ENCODE measurements at places on chromosomes 5 and 9.
A peak's percentile ranks its signal among the peaks of the same experiment; 100 is the strongest.

- no peak for DNase-seq
These were observed 434 bp upstream of the FSD1L start for GRCh38 chr9:105447386-105447813.

- no peak for DNase-seq
These were observed 48.2 kb downstream of the CDK5RAP2 start for GRCh38 chr9:120531683-120532300.

- DNase-seq = no peak
These were observed 256.5 kb upstream of the MVB12B start for GRCh38 chr9:126070058-126070655.

- no peak for DNase-seq
These were observed 139.6 kb downstream of the MTX3 start for GRCh38 chr5:79851391-79851863.

DNA sequence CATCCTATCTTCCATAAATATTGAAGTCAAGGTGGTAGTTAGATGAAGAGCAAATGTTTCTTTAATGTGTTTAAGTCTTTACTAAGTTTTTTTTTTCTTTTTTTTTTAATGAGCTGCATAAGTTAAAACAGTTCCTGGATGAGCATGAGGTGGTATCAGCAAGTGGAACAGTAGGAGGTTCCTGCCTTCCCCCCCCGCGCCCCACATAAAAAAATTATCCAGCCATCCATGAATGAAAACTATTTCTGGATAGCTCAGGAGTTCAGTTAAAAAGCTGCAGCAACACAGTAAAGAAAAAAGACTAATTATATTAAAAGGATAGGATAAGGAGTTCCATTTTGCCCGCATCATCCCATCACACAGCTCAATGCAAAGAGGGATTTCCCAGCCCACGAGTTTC, 349.5 kb downstream of the CDH18 start:
- no peak for DNase-seq

- DNase-seq = no peak
These were observed 181.1 kb upstream of the MEF2C start for GRCh38 chr5:89064054-89064453.

DNA sequence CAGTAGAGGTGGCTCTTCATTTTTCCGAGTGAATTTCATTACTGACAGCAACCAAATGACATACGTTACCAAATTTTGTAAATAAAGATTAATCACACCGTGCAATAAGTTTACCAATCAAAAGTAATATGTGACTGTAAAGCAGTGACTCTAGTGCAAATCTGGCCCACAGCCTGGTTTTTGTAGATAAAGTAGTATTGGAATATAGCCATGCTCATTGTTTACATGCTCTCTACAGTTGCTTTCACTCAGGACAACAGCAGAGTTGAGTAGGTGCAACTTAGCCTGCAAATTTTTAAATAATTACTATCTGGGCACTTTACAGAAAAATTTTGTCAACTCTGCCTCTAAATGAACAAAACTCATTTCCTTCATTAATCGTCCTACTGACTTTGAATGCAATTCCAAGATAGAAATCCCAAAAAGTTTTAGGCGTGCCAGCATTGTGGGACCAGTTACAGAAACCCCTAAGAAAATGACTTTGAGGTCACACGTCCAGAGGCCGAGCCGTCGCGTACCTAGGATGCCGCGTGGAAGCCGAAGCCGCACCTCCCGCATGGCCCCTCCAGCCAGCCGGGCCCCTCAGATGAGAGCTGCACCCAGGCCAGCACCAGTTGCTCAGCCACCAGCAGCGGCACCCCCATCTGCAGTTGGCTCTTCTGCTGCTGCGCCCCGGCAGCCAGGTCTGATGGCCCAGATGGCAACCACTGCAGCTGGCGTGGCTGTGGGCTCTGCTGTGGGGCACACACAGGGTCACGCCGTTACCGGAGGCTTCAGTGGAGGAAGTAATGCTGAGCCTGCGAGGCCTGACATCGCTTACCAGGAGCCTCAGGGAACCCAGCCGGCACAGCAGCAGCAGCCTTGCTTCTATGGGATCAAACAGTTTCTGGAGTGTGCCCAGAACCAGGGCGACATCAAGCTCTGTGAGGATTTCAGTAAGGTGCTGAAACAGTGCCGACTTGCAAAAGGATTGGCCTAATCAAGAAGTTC, 180.7 kb upstream of the TLE4 start:
- no peak for DNase-seq

DNA sequence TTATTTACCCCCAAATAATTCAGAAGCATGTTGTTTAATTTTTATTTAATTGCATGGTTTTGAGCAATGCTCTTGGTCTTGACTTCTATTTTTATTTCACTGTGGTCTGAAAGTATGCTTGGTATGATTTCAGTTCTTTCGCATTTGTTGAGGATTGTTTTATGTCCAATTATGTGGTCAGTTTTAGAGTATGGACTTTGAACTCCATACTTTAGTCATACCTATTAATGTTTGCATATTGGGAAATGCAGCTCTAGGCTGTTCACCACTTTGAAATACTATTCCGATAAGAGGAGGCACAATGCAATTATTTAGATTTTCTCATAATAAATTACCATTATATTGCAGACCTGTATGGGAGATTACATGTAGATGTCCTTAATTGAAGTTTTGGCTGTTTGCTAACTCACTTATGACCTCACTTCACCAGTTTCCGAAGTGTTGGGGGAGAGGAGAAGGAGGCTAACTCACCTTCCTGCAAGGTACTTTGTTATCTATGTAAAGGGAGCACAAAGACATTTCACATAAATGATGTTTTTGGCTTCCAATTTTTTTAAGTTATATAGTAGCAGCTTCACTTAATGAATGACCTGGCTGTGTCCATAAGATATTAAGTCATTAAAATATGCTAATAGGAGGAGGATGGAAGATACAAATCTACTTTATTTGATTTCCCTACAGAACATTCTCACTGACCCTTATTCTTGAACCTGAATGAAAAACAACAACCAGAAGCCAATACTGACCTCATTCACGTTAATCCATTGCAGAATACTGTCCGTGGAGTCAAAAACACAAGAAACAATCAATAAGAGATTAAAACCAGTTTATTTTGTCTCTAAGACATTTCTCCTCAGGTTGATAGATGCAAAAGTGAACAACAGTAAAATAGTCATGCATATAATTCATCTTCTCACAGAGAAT, 970.3 kb upstream of the ARRDC3 start:
- no peak for DNase-seq

DNA sequence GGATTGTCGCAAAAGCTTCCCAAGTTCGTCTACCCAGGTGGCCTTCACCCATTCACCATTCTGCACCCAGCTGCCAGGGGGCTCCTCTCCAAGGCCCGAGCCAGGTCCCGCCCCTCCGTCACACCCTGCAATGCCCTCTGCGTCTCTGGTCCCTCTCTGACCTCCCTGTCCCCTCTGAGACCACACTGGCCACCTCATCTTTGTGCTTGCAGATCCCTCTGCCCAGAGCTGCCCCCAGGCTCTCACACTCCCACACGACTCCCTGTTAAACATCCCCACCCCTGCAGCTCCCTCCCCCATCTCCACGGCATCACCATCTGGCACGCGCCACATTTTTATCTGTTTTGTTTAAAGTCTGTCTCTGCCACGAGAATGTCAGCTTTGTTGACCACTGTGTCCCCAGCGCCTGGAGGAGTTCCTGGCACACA, 243.6 kb downstream of the PBX3 start:
- DNase-seq = no peak

- no peak for DNase-seq
These were observed 959.3 kb downstream of the DNAH5 start for GRCh38 chr5:12985142-12985541.

- DNase-seq = peak; percentile 62
These were observed 427.8 kb downstream of the KDM4C start for GRCh38 chr9:7185612-7186011.

DNA sequence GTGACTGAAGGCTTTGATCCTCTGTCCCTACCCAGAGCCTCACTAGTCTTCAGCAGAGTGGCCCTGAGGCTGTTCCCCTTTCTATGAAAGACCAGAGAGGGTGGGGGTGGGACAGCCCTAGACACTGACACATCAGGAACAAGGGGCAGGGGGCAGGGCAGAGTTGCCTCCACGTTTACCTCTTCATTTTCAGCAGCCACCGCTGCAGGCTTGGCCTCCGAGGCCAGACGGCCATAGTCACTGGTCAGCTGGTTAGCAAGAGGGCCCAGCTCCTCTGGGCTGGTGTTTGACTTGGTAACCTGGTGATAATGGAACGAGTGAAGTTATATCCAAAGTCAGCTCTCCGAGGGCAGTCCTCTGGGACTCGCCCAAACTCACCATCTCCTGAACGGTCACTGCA, 15.6 kb upstream of the TPM2 start:
- DNase-seq = no peak

- DNase-seq = no peak
These were observed 2.1 kb upstream of the NIPBL start for GRCh38 chr5:36874465-36874864.

GRCh38 chr9:129284607-129285291, 106.7 kb upstream of the IER5L start:
- no peak for DNase-seq

DNA sequence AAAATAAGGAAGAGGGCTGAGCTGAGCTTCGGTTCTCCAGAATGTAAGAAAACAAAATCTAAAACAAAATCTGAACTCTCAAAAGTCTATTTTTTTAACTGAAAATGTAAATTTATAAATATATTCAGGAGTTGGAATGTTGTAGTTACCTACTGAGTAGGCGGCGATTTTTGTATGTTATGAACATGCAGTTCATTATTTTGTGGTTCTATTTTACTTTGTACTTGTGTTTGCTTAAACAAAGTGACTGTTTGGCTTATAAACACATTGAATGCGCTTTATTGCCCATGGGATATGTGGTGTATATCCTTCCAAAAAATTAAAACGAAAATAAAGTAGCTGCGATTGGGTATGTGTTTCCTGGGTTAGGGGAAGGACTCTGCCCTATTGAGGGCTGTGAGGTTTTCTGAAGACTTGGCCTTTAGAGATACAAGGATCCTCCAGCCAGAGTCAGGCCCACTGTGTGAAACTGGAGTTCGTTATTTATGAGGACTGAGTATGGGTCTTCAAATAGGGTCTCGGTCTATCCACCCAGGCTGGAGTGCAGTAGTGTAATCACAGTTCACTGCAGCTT, 3.8 kb downstream of the EGR1 start:
- DNase-seq = no peak

GRCh38 chr9:32552172-32552872, at the start of the genes SMIM27 and TOPORS:
TSS of gene SMIM27 (plus strand) at chr9:32552327. CDS start at chr9:32552435, 108 bp downstream.
TSS of gene TOPORS (minus strand) at chr9:32552586. CDS start at chr9:32552436, 150 bp downstream.
- DNase-seq = peak; percentile 80

- no peak for DNase-seq
These were observed 140.8 kb downstream of the TSSK1B start for GRCh38 chr5:113293975-113294310.
